ENCODE measurements at places on chromosomes 1 and 21.

DNA sequence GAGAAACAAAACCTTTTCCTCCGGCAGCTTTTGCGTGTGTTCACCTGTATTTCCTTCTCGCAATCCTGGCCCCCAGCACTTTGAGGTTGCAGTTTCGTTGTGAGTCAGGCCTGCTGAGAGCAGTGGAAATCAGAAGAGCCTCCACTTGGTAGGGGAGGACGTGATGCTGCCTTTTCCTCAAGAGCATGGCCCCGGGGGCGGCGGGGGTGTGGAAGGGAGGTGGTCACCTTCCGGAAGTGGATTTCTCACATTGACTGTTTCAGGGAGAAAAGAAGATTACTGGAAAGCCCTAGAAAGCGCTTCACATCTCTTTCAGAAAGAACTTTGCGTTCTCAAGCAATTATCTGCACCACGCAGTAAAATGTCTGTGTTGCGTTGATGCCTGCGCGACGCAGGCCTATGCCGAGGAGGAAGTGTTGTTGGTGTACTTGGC, 12.2 kb upstream of the IL10 start:
- no peak for DNase-seq

- DNase-seq: no peak
These were observed 491.3 kb upstream of the VAMP3 start for GRCh38 chr1:7279769-7280168.

DNA sequence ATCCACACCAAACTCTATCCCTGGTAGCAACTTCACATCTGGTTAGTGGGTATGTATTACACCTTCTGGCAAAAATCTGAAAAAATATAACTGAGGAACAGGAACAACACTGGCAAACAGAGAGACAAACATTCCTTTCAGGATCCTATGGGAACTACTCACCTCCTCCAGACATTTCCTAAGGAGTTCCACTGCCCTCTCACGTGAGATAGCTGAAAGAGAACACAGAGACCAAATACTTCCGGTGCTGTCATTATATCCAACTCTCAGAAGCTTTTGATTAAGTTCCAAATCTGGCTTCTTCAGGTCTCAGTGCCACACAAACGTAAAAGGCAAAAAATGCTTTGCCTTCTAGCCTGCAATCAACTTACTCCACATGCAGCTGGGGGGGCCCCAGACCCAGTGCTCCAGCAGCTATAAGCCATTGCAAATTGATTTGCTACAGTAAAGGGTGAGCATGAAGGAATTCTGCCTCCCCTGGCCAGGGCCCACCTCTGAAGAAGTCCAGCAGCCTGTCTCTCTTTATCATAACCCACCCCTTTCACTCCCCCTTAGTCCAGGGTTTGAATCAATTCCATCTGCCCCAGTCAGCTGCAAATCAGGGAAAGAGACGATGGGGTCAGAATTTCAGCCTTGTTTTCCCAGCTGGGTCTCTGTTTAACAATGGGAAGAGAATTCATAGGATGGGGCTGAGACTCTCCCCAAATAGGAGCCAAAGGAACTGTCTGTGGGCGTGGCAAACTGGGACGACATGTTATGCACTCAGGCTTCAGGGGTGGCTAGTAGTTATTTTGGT, 32.2 kb downstream of the TFAP2E start:
- DNase-seq: no peak

DNA sequence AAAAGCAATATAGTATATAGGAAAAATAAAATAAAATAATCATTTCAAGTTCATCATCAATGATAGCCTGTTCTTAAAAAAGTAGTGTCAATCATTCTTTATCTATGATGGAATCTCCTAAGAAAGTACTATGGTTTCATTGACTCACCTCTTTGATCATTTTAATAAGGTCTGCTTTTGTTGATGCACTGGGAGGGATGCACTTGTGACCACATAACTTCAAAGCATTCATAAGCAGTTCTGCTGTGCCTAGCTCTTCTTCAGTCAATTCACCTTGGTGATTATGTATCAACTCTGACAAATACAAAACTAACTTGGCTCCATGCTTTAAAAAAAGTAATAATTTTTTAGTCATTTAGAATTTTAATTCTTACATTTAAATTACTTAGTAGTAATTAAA, 84.8 kb upstream of the GNG4 start:
- DNase-seq: no peak
